ENCODE measurements at places on chromosomes 1 and 21. TPM values are rescaled to one million over a fixed set of nuclear protein-coding genes. Genes with fewer than 3 reads are reported as not detected.

ATG4C gene
- 12.1 TPM for total RNA-seq

LCE1A gene
- not detected for total RNA-seq

- no peak for DNase-seq
Observed at GRCh38 chr1:98962156-98962555, 42.5 kb downstream of the PLPPR5 start.

DNA sequence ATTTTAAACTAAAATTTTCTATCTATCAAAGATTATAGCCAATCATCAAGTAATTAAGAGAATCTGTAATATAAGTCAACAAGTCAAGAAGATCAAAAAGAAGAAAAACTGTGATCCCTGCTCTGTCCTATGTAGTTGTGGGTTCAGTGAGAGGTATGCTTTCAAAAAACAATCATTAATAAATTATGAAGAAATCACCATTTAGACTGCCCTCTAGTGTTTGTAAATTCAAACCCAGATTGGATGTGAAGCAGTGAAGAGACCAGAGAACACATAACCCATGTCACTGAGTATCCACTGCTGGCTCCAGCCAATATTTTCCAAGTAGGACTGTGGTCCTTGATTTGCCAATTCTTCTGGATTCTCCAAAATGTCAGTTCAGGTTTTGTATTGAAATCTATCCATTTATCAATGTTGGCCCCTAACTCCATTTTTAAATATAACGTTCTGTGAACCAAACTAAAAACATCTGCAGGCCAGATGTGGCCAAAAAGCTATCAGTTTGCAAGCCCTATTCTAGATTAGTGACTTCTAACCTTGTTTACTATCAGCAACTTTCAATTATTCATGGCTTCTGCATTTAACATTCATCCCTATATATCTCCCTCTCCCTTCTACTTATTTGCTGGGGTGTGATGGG lies 467.5 kb upstream of the CXADR start:
- DNase-seq = peak; percentile 28

DNA sequence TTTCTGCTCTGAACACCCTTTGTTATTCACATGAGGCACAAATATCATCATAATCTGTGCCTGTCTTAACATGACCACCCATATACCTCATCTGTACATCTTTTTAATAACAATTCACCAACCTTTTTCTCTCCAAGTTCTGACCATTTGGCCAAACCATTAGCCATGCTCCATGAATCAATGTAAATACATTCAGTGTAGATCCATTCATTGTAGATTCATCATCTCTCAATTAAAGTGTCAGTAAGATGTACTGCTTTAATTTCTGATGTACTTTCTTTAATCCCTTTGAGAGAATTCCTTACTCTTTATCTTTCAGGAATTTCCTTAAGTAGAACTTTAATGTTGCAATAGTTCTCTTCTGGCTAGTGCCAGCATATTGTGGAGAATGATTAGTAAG lies 126.2 kb upstream of the LRRC7 start:
- DNase-seq = no peak

DNA sequence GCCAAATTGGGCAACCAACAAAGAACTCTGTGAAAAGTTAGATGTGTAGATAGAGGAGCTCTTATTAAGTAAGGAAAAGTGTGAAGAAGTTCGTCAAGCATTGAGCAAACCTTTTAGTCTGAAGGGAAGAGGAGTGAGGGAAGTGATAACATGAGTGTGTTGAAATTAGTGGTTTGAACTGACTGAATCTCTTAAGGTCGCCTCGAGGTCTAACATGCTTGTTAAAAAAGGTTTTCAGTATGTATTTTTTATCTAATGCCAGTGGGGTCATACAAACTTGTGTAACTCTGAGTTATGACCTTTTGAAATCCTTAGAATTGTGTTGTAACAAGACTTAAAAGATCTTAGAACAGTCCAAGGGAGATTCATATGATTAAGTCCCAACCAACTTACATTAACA lies 34.1 kb downstream of the SOAT1 start:
- DNase-seq = no peak

All from M059J (cell line).